D721Med (cell line): ENCODE measurements at places on chromosomes 1 and 21.

- no peak for DNase-seq
These were observed 66.3 kb downstream of the OMA1 start for GRCh38 chr1:58480191-58480590.

- DNase-seq: no peak
These were observed 133.0 kb upstream of the VAMP3 start for GRCh38 chr1:7638078-7638477.

GRCh38 chr1:202708456-202709275 lies 1.6 kb downstream of the SYT2 start:
- peak; percentile 55 for DNase-seq

GRCh38 chr1:228339766-228340685 lies 66.6 kb downstream of the TRIM11 start:
- DNase-seq: no peak

DNA sequence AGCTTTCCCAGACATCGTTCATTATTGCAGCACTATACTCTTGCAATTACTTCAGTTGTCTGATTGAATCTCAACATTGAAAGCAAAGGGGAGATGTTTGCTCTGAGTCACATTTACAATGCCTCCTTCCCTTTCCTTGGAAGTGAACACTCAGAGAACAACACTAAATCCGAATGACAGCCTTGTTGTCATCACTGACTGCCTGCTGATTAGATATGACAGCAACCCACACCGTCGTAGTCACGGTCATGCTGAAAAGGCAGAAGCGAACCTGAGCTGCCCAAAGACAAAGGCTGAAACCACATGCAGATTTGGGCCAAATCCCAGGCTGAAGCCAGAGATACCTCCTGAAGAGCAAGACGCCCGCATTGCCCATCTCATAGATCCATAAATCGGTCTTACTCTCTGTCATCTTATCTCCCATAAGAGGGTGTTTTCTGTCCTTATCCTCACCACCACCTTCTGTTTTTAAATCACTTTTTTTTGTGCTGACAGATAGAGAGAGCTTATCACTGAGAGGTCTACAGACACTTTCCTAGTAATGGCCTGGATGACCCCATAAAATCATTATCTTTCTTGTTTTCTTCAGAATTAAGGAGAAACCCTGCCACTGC lies 47.5 kb downstream of the TMCO4 start:
- DNase-seq: no peak
